ENCODE measurements at places on chromosomes 13 and 19. TPM values are rescaled to one million over a fixed set of nuclear protein-coding genes. Genes with fewer than 3 reads are reported as not detected.

Gene ZNF837
- 1.2 TPM for total RNA-seq

Gene PSG1
- total RNA-seq, result not detected

Gene POP4
- total RNA-seq, result 47.5 TPM

Gene ATXN8OS
- not detected for total RNA-seq
